ENCODE measurements at places on chromosomes 5 and 9.
A peak's percentile ranks its signal among the peaks of the same experiment; 100 is the strongest.

- no peak for DNase-seq
Observed at GRCh38 chr9:133682818-133683585, 46.8 kb downstream of the DBH start.

DNA sequence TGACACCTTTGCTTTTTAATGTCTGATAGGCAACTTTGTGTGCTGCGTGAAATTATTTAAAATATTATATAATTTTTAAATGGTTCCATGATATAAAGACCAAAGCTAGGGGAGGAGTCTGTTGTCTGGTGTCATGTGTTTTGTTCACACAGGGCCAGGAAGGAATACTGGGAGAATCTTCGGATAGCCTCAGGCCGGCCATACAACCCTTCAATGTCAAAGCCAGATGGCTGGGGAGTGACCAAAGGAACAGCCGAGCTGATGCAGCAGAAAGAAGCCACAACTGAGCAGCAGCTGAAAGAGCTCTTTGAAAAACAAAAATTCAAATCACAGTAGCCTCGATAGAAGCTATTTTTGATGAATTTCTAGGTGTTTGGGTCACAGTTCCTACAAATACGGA, 19.2 kb downstream of the BHMT start:
- DNase-seq = no peak

DNA sequence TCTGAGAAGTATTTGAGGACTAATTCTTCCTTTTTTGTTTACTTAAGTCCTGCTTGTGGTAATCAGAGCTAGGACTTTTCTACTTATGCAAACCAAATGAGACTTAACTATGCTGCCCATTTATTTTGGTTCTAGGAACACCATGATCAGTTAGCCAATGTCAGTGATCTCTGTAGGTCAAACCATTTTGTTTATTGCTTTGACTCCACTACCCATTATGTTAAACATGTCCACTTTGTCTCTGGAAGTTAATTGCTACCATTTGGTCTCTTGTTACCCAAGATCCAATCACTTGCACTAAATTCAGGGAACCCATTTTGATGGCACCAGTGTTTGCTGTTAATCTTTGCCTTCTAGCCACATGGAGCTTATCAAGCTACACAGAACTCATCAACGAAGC, 161.9 kb downstream of the CCDC171 start:
- no peak for DNase-seq

DNA sequence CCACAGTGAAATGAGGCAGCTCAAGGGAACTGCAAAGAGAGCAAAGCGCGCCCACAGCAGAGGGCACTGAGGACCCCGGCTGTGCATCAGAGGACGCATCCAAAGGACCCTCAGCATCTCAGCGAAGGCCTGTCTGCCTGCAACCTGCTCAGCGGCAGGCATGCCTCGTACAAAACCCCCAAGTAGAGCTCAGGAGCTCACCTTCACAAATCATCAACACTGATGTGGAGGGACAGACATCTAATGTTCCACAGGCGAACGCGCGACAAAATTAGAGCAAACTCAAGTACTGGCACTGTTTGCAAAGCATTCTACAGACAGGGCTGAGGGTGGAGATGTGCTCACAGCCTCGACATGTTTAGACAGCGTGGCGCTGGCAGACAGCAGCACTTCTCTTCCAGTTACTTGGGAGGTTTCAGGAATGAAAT, 81.0 kb downstream of the DCP2 start:
- DNase-seq = no peak

DNA sequence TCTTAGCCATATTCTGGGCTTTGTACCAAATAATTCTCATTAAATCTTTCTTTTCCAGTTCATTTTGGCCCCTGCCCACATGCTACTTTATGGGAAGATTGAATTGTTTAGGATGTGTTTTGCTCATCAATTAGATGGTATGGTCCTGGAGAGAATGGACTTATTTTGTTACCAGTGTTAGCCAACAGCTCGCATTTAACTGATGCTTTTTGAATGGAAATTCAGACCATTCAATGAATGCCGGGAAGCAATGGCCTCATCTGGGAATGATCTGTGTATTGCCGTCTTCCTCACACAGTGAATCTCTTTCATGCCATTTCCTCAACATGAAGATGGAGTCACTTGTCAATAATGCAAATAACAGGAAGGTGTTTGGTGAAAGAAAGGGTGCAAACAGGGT, 370.6 kb upstream of the PIK3R1 start:
- no peak for DNase-seq

GRCh38 chr5:179296150-179296821, 49.0 kb downstream of the ADAMTS2 start:
- DNase-seq = no peak

GRCh38 chr9:124125651-124125977, 114.0 kb downstream of the LHX2 start:
- no peak for DNase-seq

- no peak for DNase-seq
Observed at GRCh38 chr9:124132671-124133147, 121.1 kb downstream of the LHX2 start.

DNA sequence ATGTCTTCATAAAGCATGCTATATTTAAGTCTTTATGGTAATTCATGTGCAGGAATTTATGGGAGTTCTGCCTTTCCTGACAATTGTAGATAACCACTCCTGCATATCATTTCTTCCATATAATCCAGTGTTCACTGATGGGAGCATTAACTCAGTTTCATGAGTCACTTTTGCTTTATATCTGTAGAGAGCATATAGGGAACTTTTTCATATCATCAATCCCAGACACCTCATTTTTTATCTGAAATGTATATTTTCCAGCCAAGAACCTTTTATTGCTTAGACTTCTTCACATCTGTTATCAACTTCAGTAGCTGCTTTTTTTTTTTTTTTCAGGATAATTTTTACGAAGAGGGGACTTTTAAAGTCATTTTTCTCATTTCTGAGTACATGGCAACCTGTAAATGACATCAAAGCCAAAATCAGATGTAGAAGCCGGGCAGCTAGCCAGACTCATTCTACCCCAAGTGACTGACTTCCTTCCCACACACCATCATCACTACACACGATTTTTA, 41.1 kb downstream of the NFX1 start:
- DNase-seq = no peak

DNA sequence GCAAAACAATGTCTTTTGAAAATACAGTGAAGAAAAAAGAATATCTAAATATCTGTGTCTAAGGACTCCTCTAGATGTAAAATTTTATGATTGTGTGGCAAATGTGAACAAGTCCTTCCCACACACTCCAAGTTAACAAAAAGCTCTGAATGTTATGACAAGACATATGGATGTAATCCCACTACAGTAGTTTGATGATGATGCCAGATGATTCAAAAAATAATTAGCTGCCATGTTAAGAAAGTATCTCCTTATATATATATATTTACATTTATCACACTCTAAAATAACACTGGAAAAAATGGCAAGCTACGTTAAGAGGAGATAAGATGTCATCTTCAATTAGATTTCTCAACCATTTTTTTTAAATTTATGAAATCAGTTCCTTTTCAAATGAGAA, 178.5 kb downstream of the NFIB start:
- no peak for DNase-seq

- DNase-seq = no peak
Observed at GRCh38 chr5:172543484-172544298, 89.4 kb upstream of the SH3PXD2B start.

DNA sequence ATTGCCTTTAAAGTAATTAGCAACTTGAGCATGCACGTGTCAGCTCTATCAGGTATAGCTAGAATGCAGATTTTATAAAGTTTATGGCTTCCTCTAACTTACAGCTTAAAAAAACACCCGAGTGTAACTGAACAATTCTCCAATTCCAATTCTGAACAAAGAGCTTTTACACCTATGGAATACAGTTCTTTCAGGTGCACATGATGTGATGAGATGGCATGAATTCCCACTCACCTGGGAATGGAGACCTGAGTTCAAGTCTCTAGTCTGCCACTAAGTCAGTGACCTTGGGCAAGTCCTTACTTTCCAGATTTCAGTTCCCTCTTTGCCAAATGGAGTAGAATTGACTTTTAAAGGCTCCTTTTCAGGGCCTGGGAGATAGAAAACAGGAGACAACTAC, 1.8 kb downstream of the ZFAND5 start:
- no peak for DNase-seq

GRCh38 chr5:31270396-31270795, 76.9 kb downstream of the CDH6 start:
- no peak for DNase-seq

- DNase-seq = no peak
Observed at GRCh38 chr5:65663804-65664521, 39.1 kb downstream of the SHLD3 start.

- no peak for DNase-seq
Observed at GRCh38 chr9:124045076-124045829, 33.7 kb downstream of the LHX2 start.

- DNase-seq = no peak
Observed at GRCh38 chr9:5626727-5627634, 1.9 kb upstream of the RIC1 start.

DNA sequence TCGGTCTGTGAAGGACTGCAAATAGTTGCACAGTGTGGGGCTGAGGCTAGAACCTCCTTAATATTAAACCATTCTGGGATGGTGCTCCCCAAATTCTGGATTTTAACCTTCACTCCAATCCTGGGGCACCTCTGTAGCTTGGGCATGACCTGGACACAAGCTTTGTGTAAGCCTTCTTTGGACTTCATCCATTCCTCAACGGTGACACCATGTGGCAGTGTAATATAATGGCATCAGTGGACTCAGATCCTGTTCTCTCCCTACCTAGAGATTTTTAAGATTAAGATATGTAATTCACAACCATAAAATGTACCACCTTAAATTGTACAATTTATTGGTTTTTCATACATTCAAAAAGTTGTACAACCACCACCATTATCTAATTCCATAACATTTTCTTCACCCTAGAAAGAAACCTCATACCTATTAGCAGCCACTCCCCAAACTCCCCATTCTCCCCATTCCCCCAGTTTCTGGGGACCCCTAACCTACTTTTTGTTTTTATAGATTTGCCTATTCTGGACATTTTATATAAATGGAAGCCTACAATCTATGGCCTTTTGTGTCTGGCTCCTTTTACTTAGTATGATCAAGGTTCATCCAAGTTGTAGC, 4.8 kb upstream of the PLGRKT start:
- no peak for DNase-seq

GRCh38 chr5:45484781-45485180, 211.4 kb downstream of the HCN1 start:
- no peak for DNase-seq

DNA sequence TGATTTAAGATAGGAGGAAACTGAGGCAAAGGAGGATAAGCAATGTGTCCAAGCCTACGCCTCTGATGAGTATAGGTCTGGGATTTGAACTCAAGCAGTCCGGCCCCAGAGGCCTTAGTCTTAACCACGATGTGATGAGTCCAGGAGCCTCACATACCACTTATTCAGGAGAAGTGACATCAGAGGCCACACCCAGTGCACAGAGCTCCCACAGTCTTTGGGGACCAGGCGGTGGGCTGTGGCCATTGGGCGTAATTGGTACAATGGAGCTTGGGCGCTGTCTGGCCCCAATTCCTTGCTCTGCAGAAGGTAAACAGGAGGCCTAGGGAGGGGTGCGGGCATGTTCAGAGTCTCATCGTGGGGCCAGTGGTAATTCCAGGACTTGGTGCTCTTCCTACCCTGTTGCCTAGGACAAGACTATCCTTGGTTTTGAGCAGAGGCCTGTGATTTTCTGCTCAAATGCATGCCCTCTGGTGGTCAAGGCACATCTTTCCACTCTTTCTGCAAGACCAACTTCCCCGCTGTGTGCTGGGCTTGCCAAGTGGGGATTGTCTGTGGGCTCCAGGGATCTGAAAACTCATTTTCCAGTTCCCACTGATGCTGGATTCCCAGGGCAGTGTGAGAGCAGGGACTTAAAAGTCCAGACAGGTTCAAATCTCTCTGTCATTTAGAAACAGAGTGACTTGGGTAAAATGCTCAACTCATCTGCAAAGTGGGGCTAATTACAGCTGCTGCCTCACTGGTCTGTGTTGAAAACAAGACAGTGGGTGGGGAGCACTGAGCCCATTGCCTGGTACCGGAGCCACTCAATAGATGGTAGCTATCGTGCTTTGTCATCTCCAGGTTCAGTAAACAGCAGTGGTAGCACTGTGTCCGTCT, 15.8 kb downstream of the NDST1 start:
- peak; percentile 45 for DNase-seq

- DNase-seq = no peak
Observed at GRCh38 chr5:1268666-1269065, 26.2 kb downstream of the TERT start.

DNA sequence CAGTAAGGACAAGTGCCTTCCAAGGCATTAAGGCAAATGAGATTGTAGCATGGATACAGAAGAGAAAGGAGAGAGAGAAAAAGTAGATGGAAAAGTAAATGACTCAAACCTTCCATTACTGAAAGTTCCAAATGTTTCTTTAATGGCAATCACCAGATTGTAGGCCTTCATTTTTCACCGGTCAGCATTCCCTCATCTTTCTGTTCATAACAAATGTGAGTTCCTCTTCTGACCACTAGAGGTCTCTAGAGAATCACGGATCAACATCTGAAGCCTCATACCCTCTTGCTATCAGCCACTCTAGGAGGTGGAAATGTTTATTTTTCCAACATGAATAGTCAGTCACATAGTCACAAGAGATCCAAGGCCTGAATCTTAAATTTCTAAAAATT, 73.6 kb upstream of the RPS23 start:
- DNase-seq = peak; percentile 21

DNA sequence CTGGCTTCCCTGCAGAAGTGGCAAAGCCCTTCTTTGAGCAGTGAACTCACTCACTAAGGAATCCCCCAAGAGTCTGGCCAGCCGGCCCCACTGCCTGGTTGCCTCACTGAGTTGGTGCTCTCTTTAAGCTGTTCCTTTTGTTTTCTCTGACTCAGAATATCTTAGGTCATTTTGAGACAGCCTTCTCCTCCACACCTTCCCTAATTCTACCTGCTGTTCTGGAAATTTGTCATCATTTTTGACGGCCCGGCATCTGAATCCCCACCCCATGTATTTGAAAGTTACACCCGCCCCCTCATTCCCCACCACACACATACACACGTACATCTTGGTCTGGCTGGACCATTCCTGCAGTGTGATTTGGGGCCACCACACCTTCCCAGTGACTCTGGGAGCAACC, 41.8 kb downstream of the FGF1 start:
- DNase-seq = no peak

- DNase-seq = peak; percentile 79
Observed at GRCh38 chr9:133726401-133727276, 11.5 kb downstream of the SARDH start.

DNA sequence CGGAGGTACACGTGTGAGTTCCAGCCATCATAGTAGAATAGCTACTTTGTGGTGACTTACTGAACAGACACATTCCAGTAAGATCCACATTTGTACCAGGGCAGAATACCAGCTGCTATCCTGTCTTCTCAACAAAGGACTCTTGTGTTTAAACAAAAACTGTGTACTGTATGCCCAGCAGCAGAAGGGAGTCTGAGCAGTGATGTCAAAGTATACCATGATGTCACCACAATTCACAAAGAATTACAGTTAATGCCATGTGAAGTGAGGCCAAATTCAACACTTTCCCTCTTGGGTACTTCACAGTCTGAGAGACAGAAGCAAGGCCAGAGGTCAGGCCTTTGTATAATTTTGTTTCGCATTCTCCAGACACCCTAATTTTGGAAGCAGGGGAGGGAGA, 137.0 kb downstream of the ADAMTSL1 start:
- DNase-seq = no peak

GRCh38 chr9:133989625-133990365, 2.3 kb downstream of the VAV2 start:
- no peak for DNase-seq

Data from D721Med (cell line).